ENCODE measurements at places on chromosomes 7 and 10.

DNA sequence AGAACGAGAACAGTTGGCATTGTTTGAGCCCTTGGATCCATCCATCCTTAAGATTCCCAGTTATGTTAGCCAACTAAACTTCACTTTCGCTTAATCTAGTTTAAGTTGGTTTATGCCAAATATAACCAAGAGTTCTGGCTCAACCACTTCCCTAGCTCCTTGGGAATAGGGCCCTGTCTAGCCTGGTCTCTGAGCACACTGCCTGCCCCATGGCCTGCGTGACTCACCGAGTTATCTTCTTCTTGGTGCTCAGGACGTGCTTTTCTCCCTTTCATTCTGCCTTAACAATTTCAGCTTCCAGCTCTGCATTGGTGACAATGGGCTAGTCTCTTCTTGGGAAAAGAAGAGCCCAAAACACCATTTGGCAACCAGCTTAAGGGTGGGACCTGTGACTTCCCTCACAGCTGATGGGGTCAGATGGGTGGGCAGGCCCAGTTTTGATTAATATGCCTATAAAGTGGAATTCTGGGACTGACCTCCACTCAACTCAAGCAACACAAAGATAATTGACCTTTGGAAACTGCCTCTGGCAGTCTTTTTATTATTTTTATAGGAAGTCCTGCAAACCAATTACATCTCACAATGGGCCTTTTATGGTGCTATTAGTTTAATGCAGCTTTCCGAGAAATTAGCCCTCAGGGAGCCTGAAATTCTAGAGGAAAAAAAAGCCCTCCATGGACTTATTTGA lies 126.4 kb downstream of the CFAP58 start:
- DNase-seq = no peak

- DNase-seq = no peak
Measured at GRCh38 chr7:45048748-45049147, 40.0 kb downstream of the NACAD start.

DNA sequence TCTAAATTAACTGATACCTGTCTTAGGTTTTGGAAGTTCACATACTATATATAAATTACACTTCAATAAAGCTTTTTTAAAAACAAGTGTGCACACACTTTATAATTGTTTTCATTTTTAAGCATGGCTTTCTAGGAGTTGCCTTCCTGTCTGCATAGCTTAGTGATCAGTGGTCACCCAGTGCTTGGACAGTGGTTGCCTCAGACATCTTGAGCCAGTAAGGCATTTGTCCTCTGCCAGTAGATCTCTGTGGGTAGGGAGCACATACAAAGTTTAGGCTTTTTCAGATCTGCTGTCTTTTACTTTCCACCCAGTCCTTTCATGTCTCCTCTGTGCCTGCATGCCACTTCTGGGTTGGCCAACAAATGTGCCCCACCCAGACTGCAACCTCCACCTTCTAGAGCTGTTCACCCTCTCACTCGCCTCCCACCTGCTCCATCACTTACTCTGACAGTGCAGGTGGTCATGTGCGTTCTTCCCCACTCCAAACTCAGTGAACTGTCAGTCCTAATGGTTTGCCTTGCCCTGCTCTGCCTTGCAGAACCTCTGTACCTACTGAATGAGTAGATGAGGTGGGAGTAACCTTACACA lies 31.7 kb downstream of the TPST1 start:
- no peak for DNase-seq

DNA sequence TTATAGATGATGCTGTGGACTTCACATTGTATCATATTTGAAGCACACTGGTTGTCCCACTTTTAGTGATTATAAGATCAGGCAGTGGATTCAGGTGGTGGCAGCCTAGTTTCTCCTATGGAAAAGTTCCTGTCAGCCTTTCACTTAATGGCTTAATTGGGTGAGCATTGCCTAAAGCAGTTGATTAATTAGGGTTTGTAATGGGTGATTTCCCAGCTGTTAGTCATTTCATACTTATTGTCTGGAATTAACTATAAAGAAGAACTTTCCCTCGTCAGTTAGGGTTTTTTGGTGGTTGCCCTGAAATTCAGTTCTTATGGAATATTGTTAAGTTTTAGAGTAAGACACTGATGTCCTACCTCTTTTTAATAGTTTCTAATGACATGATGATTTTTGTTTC lies 78.8 kb downstream of the SLC25A40 start:
- DNase-seq = no peak

- DNase-seq = no peak
Measured at GRCh38 chr10:11499425-11500071, 111.9 kb downstream of the USP6NL start.

GRCh38 chr7:96996111-96996957 lies 9.0 kb upstream of the DLX6 start:
- no peak for DNase-seq

DNA sequence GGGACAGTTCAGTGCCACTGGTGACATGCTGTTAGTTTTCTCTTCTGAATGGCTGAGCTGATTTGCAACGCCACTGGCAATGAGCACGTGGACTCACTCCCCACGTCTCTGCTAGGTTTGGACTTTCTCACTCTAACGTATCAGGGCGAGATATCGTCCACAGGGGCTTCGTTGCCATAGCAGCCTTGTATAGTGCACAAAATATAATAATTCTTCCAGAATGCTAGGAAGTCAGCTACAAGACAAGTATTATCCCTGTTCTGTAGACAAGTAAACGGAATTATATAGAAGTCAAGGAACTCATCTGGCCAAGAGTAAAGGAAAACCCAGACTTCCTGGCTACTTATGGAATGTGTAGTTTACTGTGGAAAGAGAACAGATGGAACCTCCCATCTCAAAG lies 226.8 kb downstream of the ARHGAP21 start:
- DNase-seq = no peak
